ENCODE measurements at places on chromosomes 1 and 21.
A peak's percentile ranks its signal among the peaks of the same experiment; 100 is the strongest.

DNA sequence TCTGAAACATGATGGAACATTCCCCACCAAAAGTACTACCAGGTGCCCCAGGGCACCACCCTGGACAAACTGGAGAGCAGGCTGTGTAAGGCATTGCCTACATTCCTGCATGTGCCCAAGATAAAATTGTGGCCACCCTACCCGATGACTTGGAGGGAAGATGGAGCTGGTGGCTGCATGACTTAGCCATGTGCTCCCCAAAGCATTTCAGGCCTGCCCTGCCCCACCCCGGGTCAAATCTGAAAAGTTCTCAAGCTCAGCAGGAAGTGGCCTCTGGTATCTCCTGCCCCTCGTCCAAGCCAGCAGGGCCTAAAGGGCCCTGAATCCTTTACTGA lies 8.5 kb downstream of the CD2 start:
- DNase-seq = no peak

GRCh38 chr1:42153624-42154023 lies 414 bp downstream of the GUCA2B start:
- DNase-seq = no peak

GRCh38 chr1:150148837-150149270 lies 862 bp upstream of the PLEKHO1 start:
- DNase-seq = peak; percentile 49

GRCh38 chr1:22903113-22903512 lies 69.6 kb downstream of the LACTBL1 start:
- peak; percentile 59 for DNase-seq

DNA sequence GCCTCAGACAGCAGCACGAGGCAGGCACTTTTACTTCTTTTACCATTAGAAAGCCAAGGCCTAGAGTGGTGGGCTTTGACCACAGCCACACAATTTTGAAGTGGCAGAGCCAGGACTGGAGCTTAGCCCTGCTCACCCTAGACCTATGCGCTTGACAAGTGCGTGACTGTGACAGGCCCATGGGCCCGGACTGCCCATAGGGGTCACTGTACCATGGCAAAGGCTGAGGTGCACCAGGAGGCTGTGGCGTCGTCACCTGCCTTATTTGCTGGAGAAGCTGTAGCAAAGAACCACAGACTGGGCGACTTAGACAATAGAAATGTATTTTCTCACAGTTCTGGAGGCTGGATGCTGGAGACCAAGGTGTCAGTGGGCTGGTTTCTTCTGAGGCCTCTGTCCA lies 2.6 kb upstream of the TMEM82 start:
- DNase-seq = no peak

DNA sequence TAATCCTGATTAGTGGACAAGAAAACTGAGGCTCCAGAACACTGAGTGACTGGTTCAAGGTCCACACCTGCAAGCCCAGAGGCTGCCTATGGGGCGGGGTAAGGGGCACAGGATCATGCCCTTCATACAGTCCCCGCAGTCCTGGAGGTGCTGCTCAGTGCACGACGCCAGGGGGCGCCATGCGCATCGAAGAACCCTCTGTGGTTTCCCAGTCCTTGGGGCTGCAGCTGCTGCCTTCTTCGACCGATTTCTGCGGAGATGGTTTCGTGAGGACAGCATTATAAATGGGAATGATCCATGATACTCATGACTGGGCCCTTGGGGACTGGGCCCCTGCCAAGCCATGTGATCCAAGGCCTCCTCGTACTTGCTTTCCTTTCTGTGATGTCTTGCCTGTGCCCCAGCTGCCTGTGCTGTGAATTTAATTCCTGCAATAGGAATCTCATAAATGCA lies 37.1 kb upstream of the ARHGEF10L start:
- peak; percentile 83 for DNase-seq

DNA sequence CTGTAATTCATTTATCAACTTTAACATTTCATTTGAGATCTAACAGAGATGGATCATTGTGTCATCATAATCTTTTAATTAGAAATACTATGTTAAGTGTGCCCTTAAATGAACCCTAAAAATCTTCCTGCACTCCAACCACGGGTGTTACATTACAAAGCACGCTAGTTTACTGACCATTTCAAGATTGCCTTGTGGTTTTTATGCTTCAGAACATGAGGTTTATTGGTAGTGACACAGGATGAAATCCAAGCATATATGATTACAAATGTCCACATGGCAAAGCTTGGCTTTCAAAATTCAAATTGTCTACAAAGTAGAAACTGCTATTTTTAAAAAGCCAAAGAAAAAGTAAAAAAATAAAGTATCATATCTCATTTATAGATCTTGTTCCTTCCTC lies 190.4 kb upstream of the USP25 start:
- DNase-seq = no peak

DNA sequence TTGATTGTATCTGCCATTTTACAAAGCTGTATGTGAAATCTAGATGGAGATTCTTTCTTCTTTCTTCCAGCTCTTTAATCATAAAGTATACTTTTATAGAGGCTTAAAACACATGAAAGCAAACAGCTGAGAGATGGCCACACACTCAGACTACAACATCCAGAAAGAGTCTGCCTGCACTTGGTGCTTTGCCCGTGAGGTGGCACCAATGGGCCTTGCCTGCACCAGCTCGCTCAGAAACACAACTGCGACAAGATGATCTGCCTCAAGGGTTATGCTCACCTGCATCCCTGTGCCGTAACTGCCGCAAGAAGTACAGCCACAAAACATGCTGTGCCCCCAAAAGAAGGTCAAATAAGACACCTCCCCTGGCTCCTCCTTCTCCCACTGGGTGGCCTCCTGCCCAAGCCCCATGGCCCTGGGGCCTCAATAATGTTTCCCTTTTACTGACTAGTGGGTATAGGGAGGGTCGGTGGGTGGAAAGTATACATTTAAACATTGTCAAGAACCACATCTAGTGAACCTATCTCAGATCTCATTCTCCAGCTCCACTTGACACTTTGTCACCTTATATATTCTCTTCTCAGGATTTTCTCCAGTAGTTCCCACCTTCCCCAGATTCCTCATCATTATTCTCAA lies 66.7 kb upstream of the ANGPTL3 start:
- DNase-seq = peak; percentile 28

DNA sequence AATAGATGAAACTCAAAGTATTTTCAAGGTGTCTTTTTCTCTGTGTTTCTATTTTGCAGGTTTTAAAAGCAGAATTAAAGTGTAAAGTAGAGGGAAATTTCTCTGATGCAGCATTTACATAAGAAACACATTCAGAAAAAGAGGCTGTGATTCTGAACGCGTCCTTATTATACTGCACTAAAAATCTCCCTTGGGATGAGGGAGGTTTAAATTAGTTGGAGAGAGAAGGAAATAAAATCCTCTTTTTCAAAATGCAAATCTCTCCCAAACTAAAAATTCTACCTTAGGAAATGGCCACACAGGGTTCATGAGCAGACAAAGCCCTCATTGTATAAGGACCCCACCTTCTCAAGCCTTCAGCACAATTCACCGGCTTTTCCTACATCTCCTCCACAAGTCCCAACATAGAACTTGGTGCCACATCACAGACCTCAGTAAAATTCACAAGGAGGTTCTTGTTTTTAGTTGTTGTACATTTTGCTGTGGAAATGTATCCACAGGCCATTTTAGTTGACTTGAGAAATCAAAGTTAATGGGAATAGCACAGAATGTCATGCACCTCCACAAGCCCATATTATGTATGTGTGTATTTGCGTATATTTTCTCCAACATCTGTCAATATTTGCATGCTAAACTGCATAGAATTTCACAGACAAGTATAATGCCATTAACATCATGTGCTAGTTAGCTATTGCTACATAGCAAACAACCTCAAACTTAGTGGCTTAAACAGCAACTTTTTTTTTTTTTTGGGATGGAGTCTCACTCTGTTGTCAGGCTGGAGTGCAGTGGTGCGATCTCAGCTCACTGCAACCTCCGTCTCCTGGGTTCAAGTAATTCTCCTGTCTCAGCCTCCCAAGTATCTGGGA lies 59.8 kb downstream of the MAB21L3 start:
- DNase-seq = no peak

DNA sequence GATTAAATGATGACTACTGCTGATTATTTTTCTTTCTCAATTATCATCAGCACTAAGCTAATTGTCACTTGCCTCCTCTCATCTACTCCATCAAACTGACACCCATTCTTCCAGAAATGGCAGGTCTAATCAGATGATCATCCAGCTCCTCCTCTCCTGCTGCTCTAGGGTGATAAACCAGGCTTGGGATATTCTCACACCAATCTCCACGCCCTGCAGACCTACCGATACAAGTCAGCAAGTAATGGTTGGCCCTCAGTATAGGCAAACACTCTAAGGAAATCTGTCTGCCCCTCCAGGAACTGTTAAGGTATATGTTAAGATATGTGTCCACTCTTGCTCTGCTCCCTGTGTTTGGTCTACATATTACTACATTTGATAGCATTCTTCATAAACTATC lies 36.3 kb upstream of the C1orf21 start:
- no peak for DNase-seq

- DNase-seq = peak; percentile 59
Observed at GRCh38 chr1:24694380-24694843, 50.8 kb upstream of the CLIC4 start.

DNA sequence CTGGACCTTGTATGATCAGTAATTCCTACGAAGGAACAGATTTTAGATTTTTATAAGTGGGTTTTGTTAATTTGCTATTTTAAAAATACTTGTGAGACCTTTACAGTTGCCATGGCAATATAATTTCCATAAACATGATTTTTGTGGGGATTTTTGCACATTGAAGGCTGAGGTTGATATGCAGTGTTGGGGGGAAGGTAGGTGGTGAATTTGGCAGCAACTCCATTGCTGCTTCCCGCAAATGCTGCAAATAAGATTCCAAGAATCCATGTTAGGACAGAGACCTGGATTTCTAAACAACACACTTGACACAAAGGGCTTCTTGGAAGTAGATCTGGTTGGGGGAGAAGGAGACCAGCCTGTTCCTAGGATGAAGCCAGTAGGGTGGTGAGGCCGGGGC lies 18.2 kb downstream of the STUM start:
- no peak for DNase-seq

- peak; percentile 87 for DNase-seq
Observed at GRCh38 chr1:29249170-29249691, 12.9 kb downstream of the PTPRU start.

- DNase-seq = no peak
Observed at GRCh38 chr1:159927849-159928431, 2.6 kb upstream of the TAGLN2 start.

- no peak for DNase-seq
Observed at GRCh38 chr21:37224861-37225839, 42.0 kb downstream of the VPS26C start.

GRCh38 chr1:214102907-214103306 lies 115.1 kb downstream of the PROX1 start:
- peak; percentile 72 for DNase-seq

DNA sequence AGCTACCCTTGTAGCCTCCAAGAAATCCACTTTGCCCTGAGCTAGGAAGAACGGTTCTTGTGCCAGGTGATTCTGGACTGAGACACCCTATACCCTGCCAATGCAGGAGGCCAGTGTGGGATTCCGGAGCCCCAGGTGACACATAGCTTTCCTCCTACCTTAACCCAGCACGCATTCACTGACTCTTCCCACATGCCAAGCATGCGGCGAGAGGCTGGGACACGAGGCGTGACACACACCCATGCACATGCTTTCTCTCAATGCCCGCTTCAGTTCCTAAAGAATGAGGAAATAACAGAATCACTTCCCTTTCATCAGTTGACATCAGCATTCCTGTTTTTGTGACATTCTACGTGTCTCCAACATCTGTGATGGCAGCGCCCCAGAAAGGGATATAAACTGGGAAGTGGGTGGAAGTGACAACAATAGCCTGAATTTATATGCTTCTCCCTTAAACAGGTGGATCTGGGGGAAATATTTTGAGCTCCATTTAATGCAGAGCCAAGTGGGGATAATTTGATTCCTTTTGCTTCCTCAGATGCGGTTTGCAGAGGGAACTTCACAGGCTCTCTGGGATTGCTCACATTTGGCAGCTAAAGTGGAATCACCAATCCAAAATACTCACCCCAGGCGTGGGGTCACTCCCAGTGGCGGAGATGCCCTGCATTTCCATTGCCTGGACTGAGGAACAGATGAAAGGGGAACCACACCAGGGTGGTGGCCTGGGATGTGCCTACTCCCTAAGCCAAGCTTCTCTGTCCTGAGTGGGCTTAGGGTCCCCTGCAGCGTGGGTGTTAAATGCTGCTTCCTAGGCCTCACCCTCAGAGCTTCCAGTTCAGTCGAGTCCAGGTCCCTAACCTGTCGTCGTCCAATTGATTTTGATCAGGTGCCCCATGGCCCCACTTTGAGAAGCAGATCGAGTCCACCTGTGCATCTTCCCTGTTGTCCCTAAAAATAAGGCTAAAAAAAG lies 445.1 kb downstream of the SIPA1L2 start:
- no peak for DNase-seq

DNA sequence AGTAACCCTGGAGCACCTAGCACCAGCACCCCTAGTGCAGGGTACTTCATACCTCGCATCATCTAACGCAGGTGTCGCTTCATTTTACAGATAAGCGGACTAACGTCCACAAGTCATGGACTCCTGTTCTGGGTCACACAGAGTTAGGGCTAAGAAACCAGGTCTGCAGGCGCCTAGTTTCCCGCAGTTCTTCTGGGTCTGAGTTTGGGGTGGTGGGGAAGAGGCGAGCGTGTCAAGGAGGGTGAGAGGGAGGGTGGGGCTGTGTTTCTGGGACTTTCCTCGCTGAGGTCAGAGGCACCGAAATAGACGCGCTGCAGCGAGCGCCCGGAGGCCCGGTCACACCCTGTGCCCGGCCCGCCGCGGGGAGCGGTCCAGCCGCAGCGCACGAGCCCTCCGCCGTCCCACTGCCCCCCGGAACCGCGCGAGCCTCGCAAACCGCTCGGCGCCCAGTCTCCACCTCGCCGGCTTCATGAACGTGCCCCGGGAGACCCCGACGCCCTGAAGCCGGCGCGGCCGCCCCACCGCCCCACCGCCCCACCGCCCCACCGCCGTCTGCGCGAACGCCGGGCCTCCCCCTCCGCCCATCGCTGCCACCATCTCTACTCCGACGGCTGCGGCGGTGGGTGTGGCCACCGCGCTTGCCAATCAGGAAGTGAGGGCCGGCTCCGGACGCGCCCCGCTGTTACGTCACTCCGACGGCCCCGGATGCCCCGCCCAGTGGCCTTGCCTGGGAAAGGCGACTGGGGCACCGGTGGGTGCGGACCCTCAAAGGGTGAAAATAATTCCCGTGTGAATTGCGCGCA lies 12.3 kb downstream of the IFI6 start:
- DNase-seq = peak; percentile 86

DNA sequence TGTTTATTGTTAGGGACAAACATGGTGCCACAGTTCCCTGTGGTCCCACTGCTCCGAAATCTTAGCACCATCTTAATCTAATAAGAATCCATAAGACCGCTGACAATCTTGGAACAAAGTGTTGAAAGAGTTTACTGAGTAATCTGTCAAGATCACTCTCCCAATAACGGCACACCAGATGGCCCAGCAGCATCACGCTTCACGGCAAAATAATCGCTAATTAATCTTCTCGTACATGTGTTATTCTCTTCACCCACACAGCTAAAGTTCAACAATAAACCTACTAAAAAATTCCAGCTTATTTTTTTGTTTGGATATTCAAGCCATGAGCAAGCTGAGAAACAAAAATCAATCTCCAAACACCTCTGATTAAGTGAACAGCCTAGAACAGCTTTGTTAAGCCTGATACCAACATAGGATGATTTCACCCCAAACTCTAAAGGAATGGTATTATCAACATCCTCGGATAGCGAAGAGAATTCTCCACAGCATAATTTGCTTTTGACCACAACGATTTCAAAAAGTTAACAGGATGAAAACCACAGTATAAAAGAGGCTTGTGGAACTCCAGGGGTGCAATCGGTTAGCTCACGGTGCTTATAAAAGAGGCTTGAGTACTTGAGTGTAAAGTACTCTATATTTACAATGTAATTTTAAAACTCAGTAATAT lies 329.9 kb upstream of the GREM2 start:
- DNase-seq = no peak

- DNase-seq = no peak
Observed at GRCh38 chr1:236948381-236948780, 55.9 kb downstream of the MT1HL1 start.

Measured in fibroblast of skin of right biceps (primary cell).